ENCODE measurements at places on chromosomes 2 and 18.

- no peak for DNase-seq
Measured at GRCh38 chr2:227506456-227506855, 34.5 kb downstream of the AGFG1 start.

DNA sequence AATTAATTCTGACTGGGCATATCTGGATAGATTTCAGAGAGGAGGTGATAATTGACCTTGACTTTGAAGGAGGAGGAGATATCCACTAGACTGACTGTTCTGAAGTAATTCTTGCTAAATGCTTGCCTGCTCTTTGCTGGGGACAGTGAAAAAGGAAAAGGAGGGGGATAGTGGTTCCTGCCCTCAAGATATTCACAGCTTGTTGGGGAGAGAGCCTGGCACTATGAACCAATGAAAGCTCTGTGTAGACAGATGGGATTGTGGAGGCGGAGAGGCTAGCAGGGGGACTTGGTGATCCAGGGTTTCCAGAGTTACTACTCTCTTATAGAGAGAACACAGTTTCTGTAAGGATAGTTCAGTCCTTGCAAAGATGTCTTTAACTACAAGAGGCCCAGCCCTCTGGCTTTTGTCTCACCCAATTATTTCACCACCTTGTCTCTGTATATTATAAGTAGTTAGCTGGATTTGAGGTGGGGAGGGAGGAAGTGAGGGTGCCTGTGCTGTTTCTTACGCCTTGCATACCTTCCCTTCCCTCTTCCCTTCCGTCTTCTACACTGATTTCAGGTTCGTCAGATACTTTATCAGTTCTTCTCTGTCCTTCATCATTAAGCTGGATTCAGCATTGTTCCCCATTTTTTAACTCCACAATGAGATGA is 190.4 kb downstream of the PRKCE start:
- no peak for DNase-seq

DNA sequence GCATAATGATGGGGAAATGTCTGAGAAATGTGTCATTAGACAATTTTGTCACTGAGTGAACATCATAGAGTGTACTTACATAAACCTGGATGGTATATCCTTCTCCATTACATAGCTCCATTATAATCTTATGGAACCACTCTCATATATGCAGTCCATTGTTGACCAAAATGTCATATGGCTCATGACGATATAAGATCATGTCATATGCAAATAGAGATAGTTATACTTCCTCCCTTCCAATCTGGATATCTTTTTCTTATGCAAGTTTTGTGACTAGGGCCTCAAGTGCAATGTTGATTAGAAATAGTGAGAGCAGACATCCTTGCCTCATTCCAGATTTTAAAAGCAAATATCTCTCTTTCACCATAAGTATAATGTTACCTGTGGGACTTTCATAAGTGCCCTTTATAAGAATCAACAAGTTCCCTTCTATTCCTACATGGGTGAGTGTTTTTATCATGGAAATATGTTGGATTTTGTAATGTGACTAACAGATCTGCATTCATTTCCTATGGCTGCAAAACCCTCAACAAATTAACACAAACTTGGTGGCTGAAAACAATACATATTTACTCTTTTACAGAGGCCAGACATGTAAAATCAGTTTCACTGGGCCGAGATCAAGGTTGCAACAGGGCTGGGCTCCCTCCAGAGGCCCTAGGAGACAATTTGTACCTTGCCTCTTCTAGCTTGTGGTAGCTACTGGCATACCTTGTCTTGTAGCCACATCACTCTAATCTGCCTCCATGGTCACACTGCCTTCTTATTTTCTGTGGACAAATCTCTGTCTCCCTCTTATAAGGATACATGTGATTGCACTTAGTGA is 21.6 kb upstream of the SULT1C4 start:
- no peak for DNase-seq

DNA sequence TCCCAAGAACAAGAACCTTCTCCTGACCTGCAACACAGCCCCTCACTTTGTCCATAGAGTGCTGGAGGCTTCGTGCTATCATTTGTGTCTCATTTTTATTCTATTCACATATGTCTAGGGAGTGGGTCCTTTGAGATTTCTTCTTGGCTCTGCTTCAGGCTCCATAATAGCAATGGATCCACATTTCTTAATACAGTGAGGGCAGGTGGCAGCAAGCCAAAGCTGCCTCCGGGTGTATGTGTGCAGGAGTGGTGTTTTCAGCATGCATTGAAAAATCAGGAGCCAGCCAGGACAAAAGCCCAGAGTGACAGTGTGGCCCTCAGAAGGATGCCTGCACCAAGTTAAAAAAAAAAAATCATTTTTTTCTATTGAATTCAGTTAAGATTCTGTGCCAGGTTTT is 115.1 kb upstream of the PELI1 start:
- DNase-seq, result no peak

DNA sequence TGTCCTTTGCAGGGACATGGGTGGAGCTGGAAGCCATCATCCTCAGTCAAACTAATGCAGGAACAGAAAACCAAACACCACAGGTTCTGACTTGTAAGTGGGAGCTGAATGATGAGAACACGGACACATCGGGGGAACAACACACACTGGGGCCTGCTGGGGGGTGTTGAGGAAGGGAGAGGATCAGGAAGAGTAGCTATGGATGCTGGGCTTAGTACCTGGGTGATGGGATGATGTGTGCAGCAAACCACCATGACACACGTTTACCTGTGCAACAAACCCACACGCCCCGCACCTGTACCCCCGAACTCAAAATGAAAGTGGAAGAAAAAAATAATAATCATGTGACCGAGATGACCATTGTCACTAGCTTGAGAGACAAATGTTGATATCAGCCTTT is 114.7 kb downstream of the NDUFA10 start:
- no peak for DNase-seq

DNA sequence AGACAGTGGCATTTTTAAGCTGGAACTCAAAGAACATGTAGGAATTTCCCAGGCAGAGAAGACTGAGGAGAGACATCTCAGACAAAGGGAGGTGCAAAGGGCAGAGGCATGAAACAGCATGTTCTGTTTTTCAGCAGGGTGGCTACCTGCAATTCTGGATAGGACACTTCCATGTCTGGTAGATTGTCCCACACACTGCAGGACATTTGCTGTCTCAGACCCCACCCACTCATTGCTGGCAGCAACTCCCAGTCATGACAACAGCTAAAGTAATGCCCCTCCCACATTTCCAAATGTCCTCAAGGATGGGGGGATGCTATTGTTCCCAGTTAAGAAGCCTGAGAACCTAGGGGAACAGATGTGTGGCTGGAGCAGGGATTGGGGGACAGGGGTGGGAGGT is 40.8 kb downstream of the ANKRD44 start:
- DNase-seq, result no peak

DNA sequence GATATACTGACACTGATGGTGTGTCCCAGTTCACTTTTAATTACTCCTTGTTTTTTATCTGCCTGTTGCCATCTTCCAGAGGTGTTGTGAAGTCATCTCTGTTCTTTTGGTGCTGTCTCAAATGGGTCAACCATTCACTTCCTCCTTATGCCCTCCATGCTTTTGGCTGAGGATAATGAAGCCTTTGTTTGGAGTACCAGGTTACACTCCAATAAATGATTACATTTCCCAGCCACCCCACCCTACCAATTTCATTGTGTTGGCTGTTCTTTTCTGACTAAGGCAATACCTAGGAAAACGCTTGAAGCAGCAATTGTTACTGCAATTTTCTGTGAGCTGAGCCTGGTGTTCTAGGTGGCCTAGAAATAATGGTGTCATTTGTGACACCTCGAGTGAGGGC is 29.8 kb upstream of the ACTG2 start:
- DNase-seq, result no peak

All from effector memory CD4-positive, alpha-beta T cell (primary cell).